ENCODE measurements at places on chromosomes 16 and 17. TPM values are rescaled to one million over a fixed set of nuclear protein-coding genes. Genes with fewer than 3 reads are reported as not detected.

Gene HSD17B1
- total RNA-seq = 0.39 TPM

Gene KRT222
- total RNA-seq = 0.13 TPM

Gene AMZ2
- 23.4 TPM for total RNA-seq

Gene CIITA
- total RNA-seq = under 0.01 TPM

Gene ALOX15
- total RNA-seq = not detected

Gene OSBPL7
- 4.6 TPM for total RNA-seq

Gene GAST
- total RNA-seq = not detected

Gene CCL8
- 0.13 TPM for total RNA-seq

Gene UNC45B
- total RNA-seq = not detected

Gene MYH2
- total RNA-seq = not detected

Gene NOXO1
- total RNA-seq = 0.13 TPM

Gene FOXN1
- not detected for total RNA-seq

Gene EXOC3L1
- total RNA-seq = 57.7 TPM

Gene GFAP
- total RNA-seq = 0.13 TPM

Gene CAMKK1
- total RNA-seq = 0.64 TPM

Gene ARL16
- 28.2 TPM for total RNA-seq
